Upper lobe of right lung (tissue), 1 donor: ENCODE measurements at places on chromosomes 1 and 21.

- DNase-seq = no peak
These were observed 753 bp downstream of the KCNJ6 start for GRCh38 chr21:37915497-37915911.

DNA sequence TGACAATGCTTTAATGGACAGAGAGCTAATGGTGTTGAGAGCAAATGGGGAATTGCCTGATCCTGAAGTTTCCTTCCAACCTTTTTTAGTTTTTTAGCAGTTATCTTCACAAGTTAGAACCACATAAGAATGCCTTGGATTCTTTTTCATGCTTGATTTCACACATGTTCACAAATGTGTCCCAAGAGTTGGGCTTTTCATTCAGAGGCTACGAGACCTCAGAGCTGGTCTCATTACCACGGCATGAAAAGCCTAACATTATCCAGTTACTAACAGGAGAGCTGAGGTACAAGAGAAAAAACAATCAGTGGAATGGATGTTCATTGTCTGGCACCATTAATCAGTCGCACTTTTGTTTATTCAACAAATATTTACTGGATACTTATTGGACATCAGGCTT lies 340.6 kb downstream of the ZNF326 start:
- no peak for DNase-seq

- no peak for DNase-seq
These were observed 25.9 kb downstream of the UTP25 start for GRCh38 chr1:209853676-209854075.

DNA sequence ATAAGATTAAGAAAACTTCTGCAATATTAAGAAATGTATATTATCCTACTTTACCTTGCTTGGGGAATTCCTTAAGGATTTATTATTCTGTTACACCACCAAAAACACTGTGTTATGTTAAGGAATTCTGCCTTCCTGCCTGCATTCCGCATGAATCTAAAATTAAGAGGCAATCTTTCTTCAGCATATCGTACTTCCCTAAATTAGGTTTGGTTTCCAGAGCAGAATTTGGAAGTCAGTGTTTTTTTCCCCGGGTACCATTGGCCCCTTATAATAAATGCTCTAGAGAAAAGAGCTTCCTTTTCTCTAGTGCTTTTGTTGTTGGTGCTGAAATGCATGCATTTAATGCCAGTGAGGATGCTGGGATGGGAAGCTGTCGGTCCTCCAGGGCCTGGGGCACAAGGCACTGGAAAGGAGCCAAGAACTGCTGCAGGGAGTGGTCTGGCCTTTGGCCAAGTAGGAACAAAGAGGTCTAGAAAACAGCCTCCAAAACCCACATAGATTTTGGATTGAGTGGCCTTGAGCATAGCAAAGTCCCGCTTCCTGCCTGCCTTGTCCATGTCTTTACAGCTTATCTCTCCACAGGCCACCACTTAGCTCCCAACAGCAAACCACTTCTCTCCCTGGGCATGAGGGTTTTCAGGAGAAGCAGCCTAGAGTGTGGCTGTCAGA lies 69.9 kb downstream of the RRAGC start:
- no peak for DNase-seq

GRCh38 chr1:77468949-77469710 lies 187.3 kb downstream of the AK5 start:
- no peak for DNase-seq

DNA sequence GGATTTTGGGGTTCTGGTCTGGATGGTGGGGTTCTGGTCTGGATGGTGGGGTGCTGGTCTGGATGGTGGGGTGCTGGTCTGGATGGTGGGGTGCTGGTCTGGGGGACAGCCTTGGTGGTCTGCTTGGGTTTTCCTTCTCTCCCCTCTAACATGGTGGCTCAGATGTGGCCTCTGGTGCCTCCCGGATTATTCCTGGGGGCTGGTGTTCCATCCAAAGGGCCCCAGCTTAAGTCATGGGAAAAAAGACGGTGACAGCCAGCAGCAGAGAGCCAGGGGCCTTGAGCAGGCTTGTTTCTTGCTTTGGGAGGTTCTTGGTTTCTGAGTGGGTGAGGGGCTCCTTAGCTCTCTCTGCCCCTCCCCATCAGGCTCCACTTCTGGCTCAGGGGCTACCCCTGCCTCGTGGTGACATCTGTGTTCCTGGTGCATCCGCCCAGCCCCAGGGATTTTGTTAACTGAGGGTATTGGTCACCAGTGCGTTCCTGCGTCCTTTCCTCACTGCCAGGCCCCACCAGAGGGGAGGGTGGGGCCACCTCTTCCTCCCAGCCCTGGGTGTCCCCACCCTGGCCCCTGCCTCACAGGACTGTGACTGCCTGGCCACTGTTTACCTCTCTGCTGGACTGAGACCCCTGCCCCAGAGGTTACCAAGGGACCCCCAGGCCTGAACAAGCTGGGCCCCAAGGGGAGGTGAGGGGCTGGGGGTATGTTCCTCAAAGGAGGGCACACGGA lies 43.2 kb upstream of the ACTRT2 start:
- DNase-seq = peak; percentile 44

DNA sequence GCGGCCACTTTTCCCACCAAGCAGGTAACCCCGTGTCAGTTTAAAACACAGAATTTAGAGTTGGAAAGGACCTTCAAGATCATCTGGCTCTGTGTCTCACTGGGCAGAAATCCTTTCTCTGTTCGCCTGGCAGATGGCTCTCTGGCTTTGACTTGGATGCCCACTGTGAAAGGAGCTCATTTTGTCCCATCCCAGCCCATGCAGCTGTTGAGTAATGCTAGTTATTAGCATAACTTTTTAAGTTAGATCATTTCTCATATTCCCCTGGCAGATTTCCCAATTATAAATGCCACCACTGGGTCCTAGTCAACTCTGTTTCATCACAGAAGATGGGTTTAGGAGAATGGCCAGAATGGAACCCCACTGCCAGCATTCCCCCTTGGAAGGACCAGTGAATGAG lies 55.9 kb downstream of the SLC35F3 start:
- DNase-seq = no peak

DNA sequence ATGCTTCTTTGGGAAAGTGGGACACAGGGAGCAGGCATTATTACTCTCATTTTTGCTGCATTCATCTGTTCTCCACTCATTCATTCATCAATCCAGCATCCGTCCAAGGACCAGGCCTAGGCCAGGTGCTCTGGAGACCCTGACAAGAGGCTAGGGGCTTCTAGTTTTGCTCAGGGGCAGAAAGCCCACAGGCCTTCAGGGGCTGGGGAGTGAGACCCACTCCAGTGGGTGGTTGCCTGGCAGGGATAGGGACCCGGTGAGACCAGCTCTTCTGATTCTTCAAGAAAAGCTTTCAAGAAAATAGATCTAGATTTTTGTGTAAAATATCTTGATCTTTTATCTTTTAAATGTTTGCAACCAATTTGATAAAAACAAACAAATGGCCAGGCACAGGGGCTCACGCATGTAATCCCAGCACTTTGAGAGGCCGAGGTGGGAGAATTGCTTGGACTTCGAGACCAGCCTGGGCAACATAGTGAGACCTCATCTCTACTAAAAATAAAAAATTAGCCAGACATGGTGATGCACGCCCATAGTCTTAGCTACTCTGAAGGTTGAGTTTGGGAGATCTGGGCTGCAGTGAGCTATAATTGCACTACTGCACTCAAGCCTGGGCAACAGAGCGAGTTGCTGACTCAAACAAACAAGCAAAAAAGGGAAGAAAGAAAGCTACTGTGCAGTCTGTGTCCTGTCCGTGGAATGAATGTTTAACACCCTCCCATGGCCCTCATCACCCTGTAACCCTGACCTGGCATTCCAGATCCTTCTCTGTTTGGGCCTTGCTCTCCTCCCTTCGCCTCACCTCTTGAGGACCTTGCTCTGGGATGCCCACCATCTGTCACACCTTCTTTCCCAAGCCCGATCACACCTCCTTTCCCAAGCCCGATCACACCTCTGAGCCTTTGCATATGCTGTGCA lies 17.3 kb upstream of the LRP8 start:
- peak; percentile 23 for DNase-seq

DNA sequence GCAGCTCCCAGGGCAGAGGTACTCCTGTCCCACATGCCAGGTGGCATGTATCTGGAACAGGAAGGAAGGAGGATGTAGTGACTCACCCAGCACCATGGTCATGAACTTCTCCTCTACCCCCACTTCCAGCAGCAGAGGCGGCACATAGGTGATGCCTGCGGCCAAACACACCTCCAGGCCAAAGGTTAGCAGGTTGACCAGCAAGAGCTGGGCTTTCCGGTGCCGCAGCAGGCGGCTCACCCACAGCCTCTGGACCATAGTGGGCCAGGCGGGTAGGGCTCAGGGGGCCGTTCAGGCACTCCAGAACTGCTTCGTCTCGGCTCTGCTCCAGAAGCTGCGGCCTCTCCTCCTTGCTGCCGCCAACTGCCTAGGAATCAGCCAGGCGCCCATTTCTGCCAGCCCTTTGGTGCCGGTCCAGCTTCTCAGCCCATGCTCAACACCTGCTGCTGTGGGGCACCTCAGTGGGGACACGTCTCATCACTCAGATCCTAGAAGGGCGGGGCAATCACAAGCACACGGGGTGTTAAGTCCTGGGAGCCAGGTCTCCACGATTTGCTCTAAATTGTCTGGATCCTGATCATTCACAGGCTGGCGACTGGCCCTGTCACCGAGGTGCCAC lies 15.8 kb downstream of the SLC45A3 start:
- no peak for DNase-seq

DNA sequence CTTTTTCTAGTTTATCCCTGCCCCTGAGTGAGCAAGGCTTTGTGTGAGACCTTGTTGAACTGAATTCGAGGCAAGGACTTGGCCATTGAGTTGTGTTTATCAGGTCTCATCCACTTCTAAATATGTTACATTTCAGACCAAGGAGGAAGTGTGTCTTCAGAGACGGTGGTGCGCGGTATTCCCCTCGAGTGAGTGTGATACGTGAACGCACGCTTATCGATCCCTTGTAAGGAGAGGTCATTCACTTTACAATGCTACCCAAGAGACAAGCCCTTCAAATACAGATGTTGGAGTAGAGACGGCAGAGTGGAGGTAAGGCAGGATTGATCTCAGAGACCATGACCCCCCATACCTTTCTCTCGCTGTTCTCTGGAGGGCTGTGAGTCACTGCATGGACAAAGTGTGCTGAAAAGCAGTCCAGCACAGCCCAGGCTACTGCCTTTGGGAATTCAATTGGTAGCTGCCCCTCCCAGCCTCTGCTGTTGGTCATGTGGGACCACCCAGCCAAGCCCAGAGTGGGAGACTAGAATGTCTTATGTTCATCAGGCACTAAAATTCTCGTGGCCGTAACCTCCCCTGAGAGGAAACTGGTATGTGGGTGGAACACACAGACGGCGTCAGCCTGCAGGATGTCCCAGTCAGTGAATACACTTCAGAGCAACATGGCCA lies 16.3 kb upstream of the MTARC1 start:
- no peak for DNase-seq

DNA sequence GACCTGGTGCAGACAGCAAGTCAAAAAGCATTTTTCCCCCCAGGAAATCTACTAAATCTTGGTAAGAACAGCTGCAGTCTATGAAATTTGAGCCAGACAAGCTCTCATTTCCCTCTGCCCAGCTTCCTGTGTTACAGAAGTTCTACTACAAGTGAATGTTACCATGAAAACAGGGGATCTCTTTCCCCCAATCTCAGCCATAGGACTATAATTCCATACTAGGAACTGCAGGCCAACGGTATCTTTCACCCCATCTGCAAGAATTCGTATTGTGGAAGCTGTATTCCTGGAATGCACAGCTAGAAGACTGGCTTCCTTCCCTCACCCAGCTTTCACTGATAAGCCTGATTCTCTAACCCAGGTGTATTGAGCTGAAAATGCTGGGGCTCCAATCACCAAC lies 1655.4 kb downstream of the BRINP3 start:
- no peak for DNase-seq

GRCh38 chr1:56173736-56174135 lies 405.6 kb downstream of the PLPP3 start:
- DNase-seq = no peak

DNA sequence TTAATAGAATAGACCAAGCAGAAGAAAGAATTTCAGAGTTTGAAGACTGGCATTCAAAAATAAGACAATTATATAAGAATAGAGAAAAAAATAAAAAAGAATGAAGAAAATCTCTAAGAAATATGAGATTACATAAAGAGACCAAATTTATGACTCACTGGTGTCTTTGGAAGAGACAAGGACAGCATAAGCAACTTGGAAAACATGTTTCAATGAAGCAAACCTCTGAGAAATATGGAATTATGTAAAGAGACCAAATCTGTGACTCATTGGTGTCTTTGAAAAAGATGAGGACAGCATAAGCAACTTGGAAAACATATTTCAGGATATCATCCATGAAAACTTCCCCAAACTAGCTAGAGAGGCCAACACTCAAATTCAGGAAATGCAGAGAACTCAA lies 60.4 kb upstream of the LYPLAL1 start:
- no peak for DNase-seq

DNA sequence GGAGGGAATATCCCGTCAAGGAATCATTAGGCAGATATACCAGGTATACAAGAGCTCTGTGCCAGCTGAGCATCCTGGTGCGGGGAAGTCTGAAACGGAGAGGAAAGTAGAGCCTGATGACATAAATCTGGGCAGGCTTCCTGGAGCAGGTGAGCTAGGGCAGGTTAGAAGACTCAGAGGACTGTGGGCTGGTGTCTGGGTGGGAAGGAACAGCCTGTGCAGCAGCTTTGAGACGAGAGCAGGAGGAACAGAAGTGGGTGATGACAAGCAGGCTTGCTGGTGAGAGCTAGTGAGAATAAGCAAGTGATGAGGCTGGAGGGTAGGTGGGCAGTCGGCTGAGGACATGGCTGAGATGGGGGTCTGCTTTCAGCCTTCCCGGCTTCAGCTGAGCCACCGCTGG lies 6.7 kb downstream of the CELSR2 start:
- DNase-seq = no peak

DNA sequence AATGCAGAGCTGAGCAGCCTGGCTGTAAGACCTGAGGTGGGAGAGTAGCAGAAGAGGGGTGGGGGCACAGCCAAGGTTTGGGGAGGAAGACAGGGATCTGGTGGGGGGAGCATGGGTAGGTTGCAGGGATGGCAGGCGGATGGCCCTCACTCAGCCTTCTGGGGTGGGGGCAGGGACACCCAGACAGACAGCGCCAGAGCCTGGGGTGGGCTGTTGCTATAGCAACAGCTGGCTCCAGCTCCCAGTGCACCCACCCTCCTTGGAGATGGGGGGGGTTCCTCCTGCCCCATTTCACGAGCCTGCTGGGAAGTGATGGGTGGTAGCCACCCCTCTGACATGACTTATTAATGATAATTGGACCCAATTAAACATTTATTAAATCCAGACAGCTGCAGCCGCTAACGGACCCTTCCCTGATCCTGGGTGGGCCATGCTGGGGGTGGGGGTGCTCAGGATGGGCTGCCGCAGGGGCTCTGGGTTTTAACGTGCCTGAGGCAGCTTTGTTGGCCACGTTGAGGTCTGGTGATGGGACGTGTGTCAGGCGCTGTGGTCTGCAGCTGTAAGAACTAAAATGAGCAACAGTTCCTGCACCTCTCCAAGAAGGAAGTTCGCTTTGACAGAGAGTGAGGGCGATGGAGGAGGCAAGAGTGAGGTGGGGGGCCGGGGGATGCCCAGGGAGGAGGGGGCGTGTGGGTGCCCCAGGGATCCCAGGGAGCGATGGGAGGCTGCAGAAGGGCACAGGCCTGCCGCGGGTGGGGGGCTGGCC lies 19.4 kb downstream of the AGRN start:
- DNase-seq = no peak
